NCI-H446 treated with DMSO at 0.1 percent for 48 hours (cell line): ENCODE measurements at places on chromosomes 1 and 21.

DNA sequence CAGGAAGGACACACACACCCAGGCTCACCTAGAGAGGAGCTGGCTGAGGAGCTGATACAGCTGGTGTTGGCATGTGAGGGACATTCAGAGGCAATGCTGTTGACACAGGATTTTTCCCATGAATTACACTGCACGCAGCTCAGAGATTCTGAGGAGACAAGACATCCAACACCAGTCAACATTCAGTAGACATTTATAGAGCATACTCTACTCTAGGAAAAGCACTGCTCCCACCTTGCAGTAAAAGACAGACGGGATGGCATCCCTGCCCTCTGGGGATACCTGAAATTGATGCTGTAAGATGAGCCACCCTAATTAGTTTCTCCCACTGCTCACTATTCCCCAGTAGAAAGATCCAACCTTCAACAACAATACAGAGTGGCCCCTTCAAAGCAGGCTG lies 5.1 kb downstream of the LYPD8 start:
- no peak for DNase-seq

DNA sequence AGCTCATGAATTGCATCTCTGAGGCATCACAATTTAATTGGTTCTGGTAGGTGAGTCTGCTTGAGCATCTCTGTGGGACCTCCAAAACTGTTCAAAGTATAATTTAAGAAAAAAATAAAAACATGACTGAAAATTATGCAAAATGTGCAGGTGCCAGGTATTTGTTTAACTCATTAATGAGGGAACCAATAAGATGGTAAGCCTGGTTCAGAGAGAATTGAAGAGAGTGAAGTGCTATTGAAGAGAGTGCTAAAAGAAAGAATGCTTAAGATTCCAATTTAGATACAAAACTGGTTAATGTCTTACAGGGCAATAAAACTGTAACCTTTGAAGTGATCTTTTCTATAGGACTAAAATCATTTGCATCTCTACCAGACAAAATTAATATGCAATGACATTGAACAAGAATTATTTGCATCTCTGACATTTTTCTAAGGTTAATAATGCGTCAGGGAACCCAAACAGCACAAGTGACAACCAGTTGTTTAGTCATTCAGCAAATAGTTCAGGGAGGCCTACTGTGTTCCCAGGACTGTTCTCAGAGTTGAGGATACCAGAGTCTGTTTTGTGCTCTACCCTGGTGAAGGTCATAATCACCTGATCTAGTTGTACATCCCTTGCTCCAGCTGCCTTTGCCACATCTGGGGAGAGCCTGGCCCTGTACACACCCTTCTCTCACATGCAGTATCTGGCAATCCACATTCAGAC lies 183.5 kb downstream of the PATJ start:
- DNase-seq = no peak

DNA sequence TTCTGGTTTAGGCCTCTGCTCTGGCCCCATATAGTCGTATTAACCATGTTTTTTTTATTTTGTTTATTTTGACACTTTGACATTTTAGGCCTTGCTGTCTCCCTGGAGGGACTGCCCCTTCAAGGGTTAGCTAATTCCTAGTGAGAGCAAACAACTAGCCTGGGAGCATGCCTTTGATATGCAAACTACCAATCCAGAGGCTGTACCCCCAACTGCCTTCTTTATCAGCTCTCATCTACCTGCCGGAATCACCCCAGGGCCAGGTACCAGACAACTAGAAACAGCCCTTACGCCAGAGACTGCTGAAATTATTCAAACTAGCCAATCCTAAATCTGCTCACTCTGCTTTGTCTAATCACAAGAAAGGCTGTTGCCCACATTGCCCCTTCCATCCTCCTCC lies 13.0 kb upstream of the ST6GALNAC5 start:
- DNase-seq = no peak

- no peak for DNase-seq
Measured at GRCh38 chr1:17423781-17424245, 15.7 kb downstream of the RCC2 start.

- DNase-seq = no peak
Measured at GRCh38 chr1:44777969-44778635, 2.8 kb downstream of the RPS8 start.

DNA sequence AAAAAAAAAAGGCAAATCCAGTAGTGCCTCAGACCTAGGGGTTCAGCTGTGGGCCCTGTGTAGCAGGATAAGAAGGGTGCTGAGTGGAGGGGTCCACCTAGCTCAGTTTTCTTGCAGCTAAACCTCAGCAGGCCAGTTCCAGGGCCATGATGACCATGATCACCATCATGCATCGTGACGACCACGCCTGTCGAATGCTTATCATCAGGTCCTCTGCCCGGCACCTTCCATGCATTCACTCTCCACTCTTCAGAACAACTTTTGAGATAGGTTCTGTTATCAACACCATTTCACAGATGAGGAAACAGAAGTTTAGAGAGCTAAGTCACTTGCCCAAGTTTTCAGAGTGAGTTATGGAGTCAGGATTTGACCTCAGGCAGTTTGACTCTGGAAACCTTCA lies 54.9 kb downstream of the ACBD3 start:
- DNase-seq = no peak
